ENCODE measurements at places on chromosomes 3 and 15. TPM values are rescaled to one million over a fixed set of nuclear protein-coding genes. Genes with fewer than 3 reads are reported as not detected.

KIAA1143 gene
- total RNA-seq, result 33.0 TPM

RLBP1 gene
- not detected for total RNA-seq

TMEM207 gene
- not detected for total RNA-seq

- no peak overlapping the region for H3K27ac ChIP-seq
- DNase-seq, result no peak
- H3K27me3 ChIP-seq, result no peaks in the 10 kb centered on the region
- H3K36me3 ChIP-seq, result peaks cover 5% of the 10 kb centered on the region
Measured at GRCh38 chr3:99751649-99752048, 66.0 kb upstream of the CMSS1 start.

LSAMP gene
- total RNA-seq, result 0.88 TPM

- H3K27ac ChIP-seq, result no peak overlapping the region
- H3K36me3 ChIP-seq, result no peaks in the 10 kb centered on the region
- H3K4me1 ChIP-seq, result no peaks in the 10 kb centered on the region
- H3K4me3 ChIP-seq, result no peak overlapping the region
Measured at GRCh38 chr3:195736866-195737490, 16.2 kb downstream of the MUC20 start.

GRCh38 chr3:154758109-154758868 lies 321.8 kb upstream of the MME start:
- no peak for DNase-seq
- no peaks in the 10 kb centered on the region for H3K27me3 ChIP-seq
- H3K36me3 ChIP-seq, result no peaks in the 10 kb centered on the region
- no peak overlapping the region for H3K4me3 ChIP-seq
- no peaks in the 10 kb centered on the region for H3K4me1 ChIP-seq
